ENCODE measurements at places on chromosomes 2 and 18.
A peak's percentile ranks its signal among the peaks of the same experiment; 100 is the strongest.

- no peak for DNase-seq
These were observed 24.2 kb downstream of the SIX3 start for GRCh38 chr2:44965684-44966083.

- DNase-seq: peak; percentile 75
These were observed 42.3 kb upstream of the MYO1B start for GRCh38 chr2:191202881-191203397.

DNA sequence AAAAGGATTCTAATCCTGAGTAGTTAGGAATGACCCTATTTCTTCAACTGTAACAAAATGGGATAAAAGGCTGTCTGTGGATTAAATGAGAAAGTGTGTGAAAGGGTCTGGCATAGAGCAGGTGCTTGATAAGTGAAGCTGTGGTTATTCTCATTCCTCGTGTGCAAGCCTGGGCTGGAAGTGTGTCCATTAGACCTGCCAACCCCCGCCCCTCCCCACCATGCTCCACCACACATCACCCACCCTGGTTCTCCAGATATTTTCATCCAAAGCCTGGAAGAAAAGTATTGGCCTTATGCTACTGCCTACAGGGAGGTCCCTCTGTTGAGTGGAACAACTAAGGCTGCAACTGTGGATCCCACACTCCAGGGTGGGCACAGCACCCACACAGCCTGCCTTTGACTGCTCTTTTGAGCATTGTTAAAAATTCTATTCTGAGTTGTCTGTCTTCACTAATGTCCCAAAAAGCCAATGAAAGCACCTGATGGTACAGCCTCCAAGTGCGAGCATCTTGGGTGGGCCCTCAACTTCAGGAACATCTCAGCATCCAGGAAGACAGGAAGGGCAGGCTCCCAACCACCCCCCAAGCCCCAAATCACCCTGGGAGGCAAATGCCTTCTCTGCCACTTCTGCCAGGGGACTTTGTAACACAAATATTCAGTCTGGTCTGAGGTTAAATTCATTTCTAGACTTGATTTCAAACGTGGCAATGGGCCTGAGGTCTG is 102.8 kb upstream of the PPP1CB start:
- DNase-seq: no peak

DNA sequence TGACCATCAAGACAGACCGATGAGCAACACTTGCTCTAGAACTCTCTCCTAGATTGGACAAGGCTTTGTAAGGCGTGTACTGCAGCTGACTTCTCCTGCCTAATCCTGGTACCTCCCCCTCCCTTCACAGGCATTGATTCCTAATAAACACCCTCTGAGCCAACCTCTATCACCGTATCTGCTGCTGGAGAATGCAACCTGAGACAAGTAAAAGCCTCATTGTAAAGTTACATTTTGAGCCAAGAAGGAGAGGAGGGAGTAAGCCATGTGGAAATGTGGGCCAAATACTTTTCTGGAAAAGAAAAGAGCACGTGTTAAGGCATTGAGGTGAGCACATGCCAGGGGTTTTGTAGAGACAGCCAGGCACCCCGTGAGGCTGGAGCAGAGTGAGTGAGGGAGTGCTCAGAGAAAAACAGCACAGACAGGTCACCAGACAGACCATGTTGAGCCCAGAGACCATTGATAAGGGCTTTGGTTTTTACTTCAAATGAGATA is 2.6 kb upstream of the WDFY1 start:
- no peak for DNase-seq

GRCh38 chr2:156486147-156486546 is 50.0 kb downstream of the GPD2 start:
- no peak for DNase-seq

DNA sequence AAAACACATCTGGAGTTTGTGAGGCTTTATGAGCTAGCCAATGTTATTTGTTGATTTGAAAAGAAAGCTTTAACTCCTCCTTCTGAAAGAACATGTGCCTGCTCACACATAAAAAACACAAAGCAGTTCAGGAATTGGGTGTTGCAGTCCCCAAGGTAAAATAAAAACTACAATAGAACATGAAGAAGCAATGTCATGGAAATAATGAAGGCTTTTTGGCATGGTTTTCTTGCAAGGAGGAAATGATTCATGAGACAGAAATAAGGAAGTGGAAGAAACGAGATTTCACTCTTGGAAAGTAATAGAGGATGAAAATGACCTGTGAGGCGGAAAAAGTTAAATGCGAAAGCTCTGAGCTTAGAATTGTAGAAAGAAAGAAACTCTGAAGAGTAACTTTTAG is 81.1 kb downstream of the TRIB2 start:
- no peak for DNase-seq

GRCh38 chr18:75052475-75052874 is 156.5 kb downstream of the PTGR3 start:
- no peak for DNase-seq

GRCh38 chr2:217086038-217086522 is 226.2 kb upstream of the TNP1 start:
- DNase-seq: no peak

DNA sequence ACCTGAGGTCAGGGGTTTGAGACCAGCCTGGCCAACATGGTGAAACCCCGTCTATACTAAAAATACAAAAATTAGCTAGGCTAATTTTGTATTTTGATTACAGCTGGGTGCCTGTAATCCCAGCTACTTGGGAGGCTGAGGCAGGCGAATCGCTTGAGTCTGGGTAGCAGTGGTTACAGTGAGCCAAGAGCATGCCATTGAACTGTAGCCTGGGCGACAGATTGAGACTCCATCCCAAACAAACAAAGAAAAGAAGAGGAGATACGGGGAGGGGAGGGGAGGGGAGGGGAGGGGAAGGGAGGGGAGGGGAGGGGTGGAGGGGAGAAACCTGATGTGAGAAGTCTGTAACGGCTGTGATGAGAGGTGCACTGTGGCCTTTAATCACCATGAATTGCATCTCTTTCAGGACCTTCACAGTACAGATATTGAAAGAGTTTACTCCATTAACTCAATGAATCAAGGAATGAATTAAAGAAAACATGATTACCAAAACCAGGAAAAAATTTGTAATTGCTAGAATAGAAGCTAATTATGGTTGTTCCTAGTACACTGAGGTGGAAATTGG is 135.3 kb downstream of the CALCRL start:
- no peak for DNase-seq

DNA sequence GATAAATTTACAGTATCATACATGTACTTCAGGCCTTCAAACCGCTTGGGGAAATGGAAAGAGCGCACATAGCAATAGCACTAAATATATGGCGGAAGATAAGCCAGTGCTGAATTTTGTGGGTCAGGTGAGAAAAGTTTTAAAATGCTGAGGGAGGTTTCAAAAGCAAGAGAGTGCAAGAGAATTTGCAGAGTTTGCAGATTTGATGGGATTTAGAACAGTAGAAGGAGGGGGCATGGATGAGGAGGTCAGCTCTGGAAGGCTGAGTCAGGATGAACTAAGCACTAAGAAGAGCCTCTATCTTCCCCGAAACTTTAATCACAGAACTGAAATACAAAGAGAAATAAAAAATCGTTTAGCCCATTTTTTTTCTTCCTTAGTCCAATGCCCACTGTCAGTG is 145.9 kb downstream of the DLGAP1 start:
- DNase-seq: no peak

GRCh38 chr2:12884713-12885282 is 168.1 kb downstream of the TRIB2 start:
- no peak for DNase-seq

GRCh38 chr18:55685638-55686037 is 97.6 kb upstream of the TCF4 start:
- no peak for DNase-seq

DNA sequence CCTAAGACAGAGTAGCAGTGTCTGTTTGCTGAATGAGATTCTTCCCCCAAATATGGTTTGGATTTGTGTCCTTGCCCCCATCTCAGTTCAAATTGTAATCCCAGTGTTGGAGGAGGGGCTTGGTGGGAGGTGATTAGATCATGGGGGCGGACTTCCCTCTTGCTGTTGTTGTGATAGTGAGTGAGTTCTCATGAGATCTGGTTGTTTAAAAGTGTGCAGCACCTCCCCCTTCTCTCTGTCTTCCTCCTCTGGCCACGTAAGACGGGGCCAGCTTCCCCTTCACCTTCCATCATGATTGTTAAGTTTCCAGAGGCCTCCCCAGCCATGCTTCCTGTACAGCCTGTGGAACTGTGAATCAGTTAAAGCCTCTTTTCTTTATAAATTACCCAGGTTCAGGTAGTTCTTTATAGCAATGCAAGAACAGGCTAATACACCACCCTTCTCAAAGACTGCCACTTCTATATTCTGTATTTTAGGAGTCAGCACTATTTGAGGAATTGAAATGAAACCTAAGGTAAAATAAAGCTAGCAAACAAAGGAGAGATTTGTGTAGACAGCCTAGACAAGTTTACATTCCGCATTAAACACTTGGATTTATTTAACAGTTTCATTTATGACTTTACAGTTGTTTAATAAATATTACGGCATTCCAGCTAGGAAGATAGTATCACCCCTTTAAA is 21.6 kb downstream of the FBXO36 start:
- DNase-seq: no peak

GRCh38 chr2:18910843-18911242 is 321.5 kb upstream of the NT5C1B start:
- DNase-seq: no peak

DNA sequence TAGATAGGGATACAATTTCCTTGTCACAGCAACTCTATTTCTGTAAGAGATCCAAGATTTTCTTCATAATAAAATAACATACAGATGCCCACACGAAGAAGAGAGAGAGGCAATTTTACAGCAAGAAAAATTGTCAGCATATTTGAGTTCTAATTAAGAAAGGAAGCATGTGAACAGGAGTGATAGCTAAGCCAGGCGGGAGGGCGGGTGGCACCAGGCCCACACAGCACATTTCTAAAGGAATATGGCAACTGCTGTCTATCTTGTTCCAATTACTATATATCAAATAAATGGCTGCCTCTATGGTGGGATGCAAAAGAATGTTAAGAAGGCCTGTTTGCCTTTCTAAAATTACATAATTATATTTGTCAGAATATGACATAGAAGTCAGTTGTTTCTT is 248.3 kb upstream of the DOK6 start:
- DNase-seq: no peak

GRCh38 chr18:59911600-59911999 is 11.8 kb downstream of the PMAIP1 start:
- no peak for DNase-seq

DNA sequence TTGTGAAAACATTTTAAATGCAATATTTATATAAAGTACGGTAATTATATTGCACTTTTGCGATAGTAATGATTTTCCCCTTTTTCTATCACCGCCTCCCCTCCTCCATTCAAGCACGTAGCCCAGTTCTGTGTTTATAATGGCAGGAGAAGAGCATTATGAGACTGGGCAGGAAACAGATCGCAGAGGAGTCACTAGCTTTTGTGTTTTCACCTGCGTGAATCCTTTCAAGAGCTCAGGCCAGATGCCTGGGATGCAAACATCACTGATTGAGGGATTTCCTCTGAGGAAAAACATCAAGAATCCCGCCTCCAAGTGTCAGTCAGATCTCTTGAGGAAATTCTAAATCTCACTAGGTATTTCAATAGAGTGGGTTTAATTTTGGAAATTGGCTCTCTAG is 178.4 kb upstream of the FN1 start:
- DNase-seq: no peak

DNA sequence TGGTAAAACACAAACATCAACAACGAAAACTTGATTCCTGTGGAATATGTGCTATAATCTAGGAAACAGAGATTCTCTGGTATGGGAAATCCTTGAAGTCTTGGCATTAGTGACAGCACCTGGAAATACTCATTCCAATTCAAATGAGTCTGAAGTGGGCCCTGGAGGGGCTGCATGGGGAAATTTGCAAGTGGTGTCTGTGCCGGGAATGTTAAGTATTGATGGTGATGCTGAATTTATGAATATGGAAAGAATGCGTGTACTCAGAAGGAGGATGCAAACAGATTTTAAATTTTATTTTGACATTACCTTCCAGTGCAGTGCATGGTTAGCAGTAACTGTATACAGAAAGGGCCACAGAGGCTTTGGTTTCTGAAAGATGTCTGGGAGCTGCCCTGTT is 37.2 kb downstream of the PTPRM start:
- no peak for DNase-seq

GRCh38 chr18:48667276-48668254 is 128.7 kb downstream of the CTIF start:
- DNase-seq: no peak

- DNase-seq: no peak
These were observed 3.3 kb downstream of the PDCD1 start for GRCh38 chr2:241855245-241855887.

DNA sequence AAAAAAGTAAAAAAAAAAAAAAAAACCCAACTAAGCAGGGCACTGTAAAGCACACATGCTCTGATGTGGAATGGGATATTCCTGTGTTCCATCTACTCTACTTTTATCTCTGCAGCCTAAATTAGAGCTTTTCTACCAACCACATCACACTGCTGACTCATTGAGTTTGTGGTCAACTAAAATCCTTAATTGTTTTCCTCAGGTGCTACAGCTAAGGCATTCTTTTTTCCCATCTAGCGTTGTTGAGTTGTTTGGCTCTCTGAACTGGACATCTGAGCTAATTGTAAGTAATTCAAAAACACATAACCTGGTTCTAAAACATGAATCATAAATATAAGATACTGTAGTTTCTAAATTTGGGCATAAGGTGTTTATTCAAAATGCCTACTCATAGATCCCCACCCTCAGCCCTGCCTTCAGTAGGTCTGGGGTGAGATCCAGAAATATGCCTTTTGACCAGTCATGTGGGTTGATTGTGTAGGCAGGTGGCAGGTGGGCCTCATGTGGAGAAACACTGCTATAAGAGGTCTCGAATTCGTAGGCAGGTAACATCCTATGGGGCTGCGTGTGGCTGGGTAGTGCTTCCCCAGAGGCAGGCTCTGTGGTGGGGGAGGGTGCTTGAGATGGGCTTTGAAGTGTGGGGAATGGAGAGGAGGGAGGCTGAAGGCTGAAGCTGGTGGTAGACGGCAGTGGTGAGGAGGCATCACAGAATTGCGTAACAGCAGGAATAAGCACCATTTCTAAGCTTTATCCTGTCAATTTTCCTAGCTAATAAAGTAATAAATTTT is 27.2 kb downstream of the ANKRD29 start:
- no peak for DNase-seq

GRCh38 chr2:150688016-150688415 is 200.5 kb upstream of the RND3 start:
- no peak for DNase-seq

GRCh38 chr2:10741139-10741538 is 19.7 kb downstream of the ATP6V1C2 start:
- DNase-seq: no peak

DNA sequence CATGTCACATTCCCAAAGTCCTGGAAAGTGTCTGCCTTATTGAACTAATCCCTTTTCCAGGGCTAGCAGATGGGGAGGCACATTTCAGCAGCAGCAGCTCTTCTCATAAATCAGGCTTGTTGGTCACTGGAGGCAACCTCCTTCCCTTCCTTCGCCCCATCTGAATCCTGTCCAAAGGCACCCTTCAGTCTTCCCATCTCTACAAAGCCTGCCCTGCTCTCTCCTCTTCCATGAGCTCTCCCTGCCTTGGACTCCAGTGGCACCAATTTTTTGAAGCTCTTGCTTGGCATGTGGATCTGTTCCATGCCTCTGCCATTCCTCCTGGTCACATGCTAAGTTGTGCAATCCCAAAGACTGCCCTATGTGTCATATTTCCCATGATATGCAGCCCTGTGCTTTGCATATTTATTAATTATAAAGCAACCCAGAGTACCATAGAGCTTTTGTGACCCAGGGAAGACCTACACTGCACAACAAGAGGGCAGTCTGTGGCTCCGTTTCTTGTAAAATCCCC is 70.3 kb downstream of the ANTXR1 start:
- DNase-seq: no peak

All from activated CD4-positive, alpha-beta T cell treated with anti-CD3 and anti-CD28 coated beads, Interleukin-2, amount 10 ng/mL, durations not matched to agents 24 days and 14 days (primary cell).